GM06990 (cell line): ENCODE measurements at places on chromosomes 4 and X.

GRCh38 chr4:37821953-37822605, 4.4 kb upstream of the PGM2 start:
- DNase-seq = no peak

- no peak for DNase-seq
These were observed 72.6 kb upstream of the DHX15 start for GRCh38 chr4:24656906-24657305.

DNA sequence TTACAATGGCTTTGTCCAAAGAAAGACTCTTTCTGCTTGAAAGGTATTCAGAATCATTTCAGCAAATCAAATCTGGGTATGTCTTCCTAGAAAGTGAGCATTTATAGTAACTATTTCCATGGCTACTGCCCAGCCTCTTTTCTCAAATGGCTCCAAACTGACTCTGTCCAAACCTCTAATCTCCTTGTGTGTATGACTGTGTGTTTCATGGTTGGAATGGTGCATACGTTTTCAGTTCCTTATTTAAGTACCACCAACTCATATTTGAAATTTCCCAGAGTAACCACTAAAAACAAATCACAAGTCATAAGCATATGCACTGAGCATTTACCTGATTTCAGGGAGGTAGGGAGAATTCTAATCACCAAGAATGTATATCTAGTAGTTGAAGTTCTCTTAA, 106.0 kb downstream of the TMEM144 start:
- no peak for DNase-seq

- no peak for DNase-seq
These were observed 842.1 kb upstream of the HTR2C start for GRCh38 chrX:113741744-113742143.

- DNase-seq = no peak
These were observed 27.7 kb upstream of the ACSL1 start for GRCh38 chr4:184853436-184853835.

GRCh38 chrX:11059933-11060332, 51.2 kb upstream of the HCCS start:
- no peak for DNase-seq

DNA sequence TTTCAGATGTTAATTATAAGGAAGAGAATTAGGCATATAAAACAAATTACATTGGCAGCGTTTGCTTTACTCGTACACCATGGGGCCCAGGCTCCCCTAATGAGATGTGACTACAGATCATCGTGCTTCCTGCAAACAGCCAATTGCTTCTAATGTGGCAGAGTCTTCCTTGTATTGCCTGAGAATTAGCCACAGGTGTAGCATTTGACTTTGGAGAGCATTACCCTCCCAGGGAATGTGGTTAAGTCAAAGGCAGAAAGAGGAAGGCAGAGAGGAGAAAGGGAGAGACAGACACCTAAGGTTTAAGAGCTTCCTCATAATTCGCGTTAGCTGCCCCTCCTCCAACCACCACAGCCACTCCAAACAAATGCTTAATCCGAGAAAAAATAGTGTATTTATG, 97.0 kb downstream of the MID1IP1 start:
- DNase-seq = no peak

DNA sequence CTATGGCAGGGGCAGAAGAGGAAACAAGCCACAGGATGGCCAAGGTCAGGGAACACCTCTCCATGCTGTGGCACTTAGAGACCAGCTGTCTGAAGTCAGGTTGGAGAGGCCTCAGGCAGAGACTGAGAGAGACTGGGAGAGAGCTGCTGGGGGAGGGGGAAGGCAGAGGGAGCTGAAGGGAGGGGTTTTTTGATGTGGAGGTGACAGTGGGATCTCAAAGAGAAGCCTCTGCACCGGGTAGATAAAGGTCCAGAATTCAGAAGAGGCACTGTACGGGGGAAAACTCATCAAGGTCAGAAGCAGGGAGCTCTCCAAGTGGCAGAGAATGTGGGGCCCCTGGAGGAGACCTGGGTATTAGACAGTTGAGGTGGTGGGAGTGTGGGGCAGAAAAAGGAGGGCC, 41.6 kb upstream of the HMGB3 start:
- DNase-seq = no peak

DNA sequence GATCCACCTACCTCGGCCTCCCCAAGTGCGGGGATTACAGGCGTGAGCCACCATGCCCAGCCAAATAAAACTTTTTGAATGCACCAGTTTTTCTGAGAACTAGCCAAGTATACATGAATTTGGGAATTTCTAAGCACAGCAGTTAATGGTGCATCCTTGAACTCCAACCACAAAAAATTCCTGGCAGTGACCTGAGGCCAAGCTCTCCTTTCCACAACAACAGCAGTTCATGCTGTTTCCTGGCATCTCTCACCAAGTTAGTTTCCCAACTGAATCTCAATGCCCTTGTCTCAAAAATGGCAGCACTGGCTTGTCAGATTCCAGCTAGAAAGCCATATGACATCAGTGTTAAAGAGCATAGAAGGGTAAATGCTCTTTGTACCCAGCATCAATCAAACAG, 15.9 kb upstream of the XKRX start:
- no peak for DNase-seq

- DNase-seq = no peak
These were observed 781.1 kb downstream of the RAB28 start for GRCh38 chr4:12703036-12703435.
